ENCODE measurements at places on chromosomes 4 and X.
A peak's percentile ranks its signal among the peaks of the same experiment; 100 is the strongest.

- H3K4me1 ChIP-seq = no peaks in the 10 kb centered on the region
- no peak overlapping the region for H3K27ac ChIP-seq
- H3K27me3 ChIP-seq = no peaks in the 10 kb centered on the region
- DNase-seq = no peak
Observed at GRCh38 chr4:105911426-105911825, 16.2 kb downstream of the NPNT start.

- H3K4me1 ChIP-seq = peaks cover 27% of the 10 kb centered on the region
- H3K27ac ChIP-seq = peak overlapping the region; percentile 75
- H3K4me3 ChIP-seq = no peak overlapping the region
- H3K27me3 ChIP-seq = peaks cover 4% of the 10 kb centered on the region
- peaks cover 3% of the 10 kb centered on the region for H3K36me3 ChIP-seq
- DNase-seq = no peak
Observed at GRCh38 chrX:120677004-120677652, 47.3 kb upstream of the C1GALT1C1 start.

GRCh38 chr4:83170952-83171399 lies 56.4 kb upstream of the PLAC8 start:
- no peak overlapping the region for H3K4me3 ChIP-seq
- no peaks in the 10 kb centered on the region for H3K36me3 ChIP-seq
- H3K4me1 ChIP-seq = peaks cover 15% of the 10 kb centered on the region
- no peaks in the 10 kb centered on the region for H3K27me3 ChIP-seq
- no peak overlapping the region for H3K27ac ChIP-seq

- H3K27ac ChIP-seq = no peak overlapping the region
- no peak overlapping the region for H3K4me3 ChIP-seq
- H3K4me1 ChIP-seq = no peaks in the 10 kb centered on the region
- DNase-seq = no peak
- no peaks in the 10 kb centered on the region for H3K36me3 ChIP-seq
Observed at GRCh38 chr4:31054295-31054694, 334.1 kb downstream of the PCDH7 start.

DNA sequence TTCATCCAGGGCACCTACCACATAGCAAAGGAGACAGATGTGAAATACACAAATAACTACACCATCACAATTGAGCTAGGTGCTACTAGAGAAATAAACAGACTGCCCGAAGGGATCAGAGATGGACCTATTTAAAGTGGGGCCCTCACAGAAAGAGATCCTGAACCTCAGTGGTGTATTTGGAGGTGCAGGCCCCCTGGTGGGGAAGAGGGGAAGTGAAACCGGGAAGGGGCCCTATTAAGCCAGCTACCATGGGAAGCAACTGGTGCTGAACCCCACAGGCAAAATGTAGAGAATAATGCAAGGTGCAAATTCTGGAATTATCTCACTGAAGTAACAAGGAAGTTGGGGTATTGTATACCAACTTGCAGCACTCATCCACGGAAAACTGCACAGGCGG lies 78.6 kb upstream of the FAM9A start:
- H3K27me3 ChIP-seq = peaks cover 22% of the 10 kb centered on the region
- no peak overlapping the region for H3K27ac ChIP-seq
- H3K4me3 ChIP-seq = no peak overlapping the region
- peak; percentile 36 for DNase-seq

DNA sequence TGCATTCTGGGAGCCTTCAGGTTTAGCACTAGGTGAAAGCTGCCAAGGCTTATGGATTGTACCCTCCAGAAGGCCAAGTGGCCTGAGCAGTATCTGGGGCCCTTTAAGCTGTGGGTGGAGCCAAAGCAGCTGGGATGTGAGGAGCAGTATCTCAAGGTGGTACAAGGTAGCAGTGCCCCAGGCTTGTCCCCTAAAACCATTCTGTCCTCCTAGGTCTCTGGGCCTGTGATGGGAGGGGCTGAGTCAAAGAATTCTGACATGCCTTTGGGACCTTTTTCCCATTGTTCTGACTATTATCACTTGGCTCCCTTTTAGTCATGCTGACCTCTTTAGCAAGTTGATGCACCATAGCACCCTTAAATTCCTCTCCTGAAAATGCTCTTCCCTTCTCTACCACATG lies 99.1 kb upstream of the TSPAN7 start:
- peaks cover 42% of the 10 kb centered on the region for H3K27me3 ChIP-seq
- no peak overlapping the region for H3K27ac ChIP-seq
- no peak for DNase-seq

GRCh38 chr4:128803783-128804182 lies 5.7 kb upstream of the JADE1 start:
- H3K4me1 ChIP-seq = peaks cover 6% of the 10 kb centered on the region
- H3K4me3 ChIP-seq = no peak overlapping the region
- H3K36me3 ChIP-seq = no peaks in the 10 kb centered on the region
- no peak for DNase-seq

DNA sequence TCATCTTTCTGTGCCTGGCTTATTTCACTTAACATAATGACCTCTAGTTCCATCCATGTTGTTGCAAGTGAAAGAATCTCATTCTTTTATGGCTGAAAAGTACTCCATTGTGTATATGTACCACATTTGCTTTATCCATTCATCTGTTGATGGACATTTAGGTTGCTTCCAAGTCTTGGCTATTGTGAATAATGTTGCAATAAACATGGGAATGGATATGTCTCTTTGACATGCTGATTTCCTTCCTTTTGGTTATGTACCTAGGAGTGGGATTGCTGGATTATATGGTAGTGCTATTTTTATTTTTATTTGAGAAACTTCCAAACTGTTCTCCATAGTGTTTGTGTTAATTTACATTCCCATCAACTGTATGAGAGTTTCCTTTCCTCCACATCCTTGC lies 71.2 kb downstream of the TACR3 start:
- H3K27me3 ChIP-seq = no peaks in the 10 kb centered on the region
- no peaks in the 10 kb centered on the region for H3K4me1 ChIP-seq
- no peak for DNase-seq
- H3K4me3 ChIP-seq = no peak overlapping the region
- H3K36me3 ChIP-seq = no peaks in the 10 kb centered on the region
- H3K27ac ChIP-seq = no peak overlapping the region

DNA sequence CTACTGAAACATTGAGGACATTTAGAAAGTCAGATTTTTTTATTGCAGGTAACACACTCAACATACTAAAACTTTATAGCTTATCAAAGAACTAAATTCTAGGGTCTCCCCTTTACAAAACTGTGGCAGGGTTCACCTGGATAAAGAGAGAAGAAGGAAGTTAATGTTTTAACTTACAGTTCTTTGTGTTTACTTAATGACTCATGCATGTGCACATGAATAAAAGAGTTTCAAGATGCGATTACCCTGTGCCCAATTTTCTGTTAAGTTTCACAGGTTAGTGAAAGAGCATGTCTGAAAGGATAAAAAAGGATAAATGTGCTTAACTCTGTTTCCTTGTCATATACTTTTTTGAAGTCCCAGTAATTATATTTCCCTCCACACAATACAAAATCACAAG lies 16.8 kb downstream of the DCAF8L1 start:
- H3K27me3 ChIP-seq = no peaks in the 10 kb centered on the region
- H3K27ac ChIP-seq = no peak overlapping the region
- H3K4me1 ChIP-seq = no peaks in the 10 kb centered on the region
- no peaks in the 10 kb centered on the region for H3K36me3 ChIP-seq
- DNase-seq = no peak
- H3K4me3 ChIP-seq = no peak overlapping the region

DNA sequence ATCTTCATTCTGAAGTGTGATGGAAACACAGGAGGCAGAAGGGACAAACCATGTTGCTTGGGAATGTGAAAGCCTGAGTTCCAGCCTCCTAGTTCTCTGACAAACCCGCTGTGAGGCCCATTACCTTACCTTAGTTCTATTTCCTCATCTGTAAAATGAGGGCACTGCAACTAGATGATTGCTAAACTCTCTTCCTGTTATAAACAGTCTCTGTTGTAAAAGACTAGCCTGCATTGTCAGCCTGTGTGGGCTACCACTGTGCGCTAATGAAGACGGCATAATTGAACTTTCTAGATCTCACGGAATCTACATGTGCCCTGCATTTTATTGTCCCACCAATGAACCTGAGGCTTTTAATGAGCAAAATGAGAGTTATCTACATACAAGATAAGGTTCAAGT lies 147.2 kb downstream of the AFF2 start:
- H3K4me3 ChIP-seq = no peak overlapping the region
- H3K27ac ChIP-seq = no peak overlapping the region
- DNase-seq = no peak
- H3K36me3 ChIP-seq = no peaks in the 10 kb centered on the region

DNA sequence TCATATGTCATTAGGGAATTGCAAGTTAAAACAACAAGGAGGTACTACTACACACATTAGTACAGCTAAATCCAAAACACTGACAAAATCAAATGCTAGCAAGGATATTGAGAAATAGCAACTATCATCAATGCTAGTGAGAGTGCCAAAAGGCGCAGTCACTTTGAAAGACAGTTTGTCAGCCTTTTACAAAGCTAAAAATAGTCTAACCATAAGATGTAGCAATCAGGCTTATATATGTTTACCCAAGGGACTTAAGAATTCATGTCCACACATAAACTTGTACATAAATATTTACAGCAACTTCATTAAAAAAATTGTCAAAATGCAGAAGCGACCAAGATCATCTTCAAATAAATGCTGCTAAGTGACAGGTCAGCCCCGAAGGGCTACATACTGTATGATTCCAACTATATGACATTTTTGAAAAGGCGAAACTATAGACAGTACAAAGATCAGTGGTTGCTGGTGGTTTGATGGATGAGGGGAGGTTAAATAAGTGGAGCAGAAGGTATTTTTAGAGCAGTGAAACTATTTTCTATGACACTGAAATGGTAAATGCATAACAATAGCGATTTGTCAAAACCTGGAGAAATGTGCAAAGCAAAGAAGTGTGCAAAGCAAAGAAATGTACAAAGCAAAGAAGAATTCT lies 704.8 kb downstream of the ARAP2 start:
- H3K36me3 ChIP-seq = no peaks in the 10 kb centered on the region
- no peak overlapping the region for H3K4me3 ChIP-seq
- no peaks in the 10 kb centered on the region for H3K4me1 ChIP-seq
- H3K27ac ChIP-seq = no peak overlapping the region
- no peak for DNase-seq
- no peaks in the 10 kb centered on the region for H3K27me3 ChIP-seq

GRCh38 chr4:126890994-126891393 lies 741.8 kb upstream of the INTU start:
- H3K4me1 ChIP-seq = no peaks in the 10 kb centered on the region
- H3K36me3 ChIP-seq = no peaks in the 10 kb centered on the region
- no peak for DNase-seq
- no peak overlapping the region for H3K4me3 ChIP-seq
- H3K27ac ChIP-seq = no peak overlapping the region

GRCh38 chr4:43496188-43496587 lies 603.7 kb downstream of the GRXCR1 start:
- no peaks in the 10 kb centered on the region for H3K36me3 ChIP-seq
- no peak overlapping the region for H3K27ac ChIP-seq
- H3K4me3 ChIP-seq = no peak overlapping the region
- no peaks in the 10 kb centered on the region for H3K27me3 ChIP-seq

DNA sequence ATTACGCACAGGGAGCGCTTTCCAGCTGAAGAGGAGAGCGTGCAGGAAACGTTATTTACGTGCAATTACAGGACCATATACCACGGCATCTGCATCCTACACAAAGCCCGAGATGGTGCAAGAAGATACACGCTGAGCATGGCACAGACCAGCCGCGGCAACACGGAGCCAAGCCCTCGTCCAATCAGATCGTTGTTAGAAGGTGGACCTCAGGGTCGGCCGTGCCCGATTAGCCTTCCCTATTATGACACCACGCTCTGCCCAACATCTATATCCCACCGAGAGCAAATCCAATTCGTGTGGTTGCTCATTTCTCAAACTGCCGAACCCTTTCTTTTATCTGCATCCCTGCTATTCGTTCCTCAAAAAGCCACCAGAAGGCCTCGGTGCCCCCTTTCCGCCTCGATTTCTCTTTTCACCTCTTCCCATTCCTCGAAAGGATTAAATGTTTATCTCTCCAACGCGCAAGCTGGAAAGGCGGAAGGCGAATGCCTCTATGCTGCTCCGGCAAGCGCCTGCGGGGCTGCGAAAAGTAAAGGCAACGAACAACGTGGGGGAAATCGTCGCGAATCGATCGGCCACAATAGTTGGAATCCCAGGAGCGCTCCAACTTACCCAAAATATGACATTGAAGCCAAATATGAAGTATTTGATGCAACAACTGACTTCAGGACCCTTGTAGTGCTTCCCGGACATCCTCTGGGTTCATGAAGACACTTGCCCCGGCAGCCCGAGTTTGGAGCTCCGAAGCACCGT lies 702 bp downstream of the TSPAN5 start:
- DNase-seq = peak; percentile 69
- H3K27ac ChIP-seq = peak overlapping the region; percentile 91
- peak overlapping the region; percentile 90 for H3K4me3 ChIP-seq
- peaks cover 82% of the 10 kb centered on the region for H3K4me1 ChIP-seq

- DNase-seq = no peak
- H3K4me1 ChIP-seq = peaks cover 11% of the 10 kb centered on the region
- H3K27me3 ChIP-seq = peaks cover 74% of the 10 kb centered on the region
Observed at GRCh38 chrX:106802063-106802387, 448 bp upstream of the TBC1D8B start.

- peaks cover 37% of the 10 kb centered on the region for H3K27me3 ChIP-seq
- no peaks in the 10 kb centered on the region for H3K4me1 ChIP-seq
- no peak overlapping the region for H3K27ac ChIP-seq
- H3K4me3 ChIP-seq = no peak overlapping the region
- no peaks in the 10 kb centered on the region for H3K36me3 ChIP-seq
- DNase-seq = no peak
Observed at GRCh38 chrX:17818726-17819125, 42.4 kb downstream of the RAI2 start.

DNA sequence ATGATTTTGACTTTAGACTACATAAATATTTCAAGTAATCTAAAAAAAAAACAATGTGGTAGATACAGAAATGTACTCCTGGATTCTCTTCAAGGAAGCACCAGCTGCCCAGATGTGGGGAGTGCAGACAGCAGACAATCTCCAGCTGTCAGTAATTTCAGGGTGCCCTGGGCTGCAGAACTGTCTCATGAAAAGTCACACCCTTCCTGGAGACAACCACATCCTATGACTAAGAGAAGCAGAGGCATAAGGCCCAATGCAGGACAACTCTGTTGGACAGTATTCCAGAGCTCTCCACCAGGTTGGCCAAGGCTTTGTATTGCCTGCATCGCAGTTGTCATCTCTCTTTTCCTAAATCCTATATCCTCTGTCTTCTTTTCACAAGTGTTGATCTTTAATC lies 34.4 kb upstream of the BLTP1 start:
- H3K4me3 ChIP-seq = no peak overlapping the region
- H3K27me3 ChIP-seq = no peaks in the 10 kb centered on the region
- peaks cover 3% of the 10 kb centered on the region for H3K36me3 ChIP-seq
- peaks cover 21% of the 10 kb centered on the region for H3K4me1 ChIP-seq
- no peak for DNase-seq
- H3K27ac ChIP-seq = no peak overlapping the region

- no peak overlapping the region for H3K27ac ChIP-seq
- H3K4me3 ChIP-seq = no peak overlapping the region
Observed at GRCh38 chr4:176945334-176945733, 152.6 kb upstream of the VEGFC start.

GRCh38 chr4:22428441-22428840 lies 87.4 kb downstream of the ADGRA3 start:
- H3K4me3 ChIP-seq = no peak overlapping the region
- DNase-seq = no peak
- H3K4me1 ChIP-seq = no peaks in the 10 kb centered on the region
- H3K36me3 ChIP-seq = peaks cover 34% of the 10 kb centered on the region

GRCh38 chr4:106852426-106852825 lies 183.7 kb downstream of the DKK2 start:
- H3K4me3 ChIP-seq = no peak overlapping the region
- no peaks in the 10 kb centered on the region for H3K4me1 ChIP-seq
- H3K27me3 ChIP-seq = no peaks in the 10 kb centered on the region
- H3K36me3 ChIP-seq = no peaks in the 10 kb centered on the region
- no peak overlapping the region for H3K27ac ChIP-seq
- DNase-seq = no peak

GRCh38 chrX:36528661-36529060 lies 479.5 kb upstream of the FAM47C start:
- H3K27ac ChIP-seq = no peak overlapping the region
- H3K36me3 ChIP-seq = no peaks in the 10 kb centered on the region
- H3K4me3 ChIP-seq = no peak overlapping the region

Data from activated T-cell treated with anti-CD3 and anti-CD28 coated beads, Interleukin-2, amount 50 U/mL, for 24 hours (primary cell).